Left renal cortex interstitium (tissue), 4 donors: ENCODE measurements at places on chromosomes 4 and X.

- DNase-seq: no peak
Observed at GRCh38 chr4:126529997-126530396, 1102.8 kb upstream of the INTU start.

- DNase-seq: no peak
Observed at GRCh38 chr4:88526221-88526815, 2.7 kb upstream of the PYURF start.

DNA sequence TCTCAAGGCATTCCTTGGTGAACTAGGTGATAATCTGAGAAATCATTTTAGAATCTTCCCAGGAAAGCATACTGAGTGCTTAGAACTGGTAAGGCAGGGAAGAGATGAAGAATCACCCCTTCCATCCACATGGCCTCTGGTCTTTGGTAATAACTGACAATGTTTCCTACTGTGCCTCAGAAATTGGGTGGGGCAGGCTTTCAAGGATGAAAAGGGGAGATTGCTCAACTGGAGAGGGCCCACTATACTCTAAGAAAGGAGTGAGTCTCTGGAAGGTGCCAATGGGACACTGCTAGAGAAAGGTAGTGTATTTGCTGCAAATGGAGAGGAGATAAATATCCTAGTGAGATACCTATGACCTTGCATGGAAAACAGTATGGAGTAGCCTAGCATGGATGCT lies 135.0 kb upstream of the SCML1 start:
- DNase-seq: no peak

DNA sequence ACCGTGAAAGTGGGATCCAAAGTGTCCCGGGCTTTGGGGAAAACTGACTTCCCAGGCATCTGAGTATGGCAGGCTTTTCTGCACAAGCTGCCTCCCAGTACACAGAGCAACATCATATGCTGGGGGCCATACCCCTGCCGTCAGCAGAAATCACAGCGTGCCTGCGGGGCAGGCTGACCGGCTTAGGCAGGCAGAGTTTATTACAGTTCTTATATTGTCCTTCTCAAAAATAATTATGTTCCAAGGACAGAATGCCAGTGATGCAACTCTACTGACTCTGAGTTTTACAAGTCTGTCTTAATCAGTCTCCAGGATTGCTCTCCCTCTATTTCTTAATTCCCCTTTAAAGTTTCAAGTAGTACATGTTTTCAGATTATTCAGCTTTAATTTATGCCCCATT lies 37.0 kb downstream of the IL21 start:
- no peak for DNase-seq

GRCh38 chrX:88604433-88605221 lies 142.4 kb upstream of the CPXCR1 start:
- peak; percentile 33 for DNase-seq

DNA sequence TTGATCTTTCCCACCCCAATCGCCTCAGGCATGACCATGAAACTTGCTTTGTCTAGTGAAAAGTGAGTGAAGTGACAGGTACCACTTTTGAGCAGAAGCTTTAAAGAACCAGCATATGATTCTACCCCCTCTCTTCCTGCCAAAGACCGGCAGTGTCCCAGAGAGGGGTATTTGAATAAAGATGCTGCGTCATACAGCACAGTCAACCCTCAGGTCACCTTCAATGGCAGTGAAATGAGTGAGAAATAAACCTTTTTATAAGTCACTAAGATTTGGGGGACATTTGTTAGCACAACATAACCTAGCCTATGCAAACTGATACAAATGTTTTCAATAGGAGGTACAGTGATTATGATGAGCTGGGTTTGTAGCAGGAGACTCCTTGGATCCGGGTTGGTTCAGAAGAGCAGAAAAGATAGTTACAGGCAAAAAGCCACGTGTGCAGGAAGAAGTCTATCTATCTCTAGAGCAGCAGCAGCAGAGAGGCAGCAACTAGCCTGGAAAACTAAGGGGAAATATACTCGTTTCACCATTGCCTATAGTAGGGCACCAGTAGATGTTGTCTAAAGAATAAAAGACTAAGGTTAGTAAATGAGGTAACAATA lies 30.3 kb upstream of the SPRY1 start:
- DNase-seq: no peak
